Activated CD4-positive, alpha-beta T cell treated with anti-CD3 and anti-CD28 coated beads, Interleukin-2, amount 50 U/mL, for 16 hours (primary cell): ENCODE measurements at places on chromosomes 7 and 10.

DNA sequence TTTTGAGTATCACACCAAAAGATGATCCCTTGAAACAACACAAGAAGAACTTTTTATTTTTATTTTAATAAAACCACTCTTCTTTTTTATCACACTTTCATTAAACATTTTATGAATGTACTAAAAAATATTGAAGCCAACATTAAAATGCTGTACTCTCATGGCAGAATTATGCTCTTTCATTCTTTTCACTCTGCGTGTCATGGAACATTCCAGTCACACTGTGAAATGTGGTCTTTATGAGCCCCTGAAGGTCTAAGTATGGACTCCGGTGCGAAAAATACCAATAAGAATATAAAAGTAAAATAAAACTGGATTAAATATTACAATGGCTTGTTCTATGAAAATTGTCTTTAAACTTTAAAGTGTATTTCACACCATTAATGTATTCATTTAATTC lies 148.4 kb downstream of the TMEM26 start:
- no peak for DNase-seq

DNA sequence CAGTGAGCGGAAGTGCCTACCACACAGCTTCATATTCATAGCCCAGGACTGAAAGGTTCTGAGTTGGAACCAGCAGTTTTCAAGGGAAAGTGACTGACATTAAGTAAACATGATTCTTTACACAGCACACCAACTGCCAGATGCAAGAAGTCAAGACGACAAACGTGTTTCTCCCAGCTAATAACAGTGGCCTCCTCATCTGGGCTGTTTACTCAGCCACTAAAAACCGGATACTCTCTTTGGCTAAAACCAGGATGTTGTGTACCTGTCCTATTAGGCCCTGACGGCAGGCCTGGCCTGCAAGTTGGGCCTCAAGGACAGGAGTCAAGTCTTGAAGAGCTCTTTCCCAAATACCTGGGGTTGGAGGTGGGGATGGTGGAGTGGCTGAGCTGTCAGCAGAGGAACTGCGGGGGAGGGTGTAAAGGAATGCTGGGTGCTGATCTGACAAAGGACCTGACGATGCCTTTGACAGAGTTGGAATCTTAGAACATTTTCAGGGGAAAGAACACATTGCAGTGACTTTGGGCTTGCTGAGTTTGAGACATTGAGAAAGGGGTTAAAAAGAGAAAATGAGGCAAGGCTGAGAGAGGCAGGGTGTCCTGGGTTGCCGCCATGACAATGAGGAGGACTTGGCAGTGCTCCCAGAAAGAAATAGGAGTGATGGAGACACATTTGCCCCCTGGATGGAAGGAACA lies 57.7 kb downstream of the STEAP1B start:
- DNase-seq = no peak

GRCh38 chr10:32163762-32164148 lies 107.5 kb upstream of the KIF5B start:
- DNase-seq = no peak

DNA sequence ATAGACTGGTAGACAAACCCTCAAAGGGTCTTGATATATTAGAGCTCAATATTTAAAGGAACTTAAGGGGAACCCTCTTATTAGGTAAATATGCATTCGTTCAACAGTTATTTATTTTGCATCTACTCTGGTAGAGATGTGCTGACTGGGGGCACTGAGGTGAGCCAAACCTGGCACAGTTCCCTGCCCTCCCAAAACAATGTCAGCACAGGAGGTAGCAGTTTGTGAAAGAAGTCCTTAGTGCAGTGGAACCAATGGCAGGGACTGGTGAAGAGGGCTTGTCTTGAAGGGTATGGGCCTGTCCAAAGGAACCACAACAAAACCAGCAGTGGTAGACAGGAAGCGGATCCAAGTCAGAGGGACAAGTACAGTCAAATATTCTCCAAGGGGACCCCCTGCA lies 32.6 kb upstream of the GPAM start:
- DNase-seq = no peak

GRCh38 chr7:10034843-10035556 lies 938.7 kb upstream of the PHF14 start:
- DNase-seq = peak; percentile 30

DNA sequence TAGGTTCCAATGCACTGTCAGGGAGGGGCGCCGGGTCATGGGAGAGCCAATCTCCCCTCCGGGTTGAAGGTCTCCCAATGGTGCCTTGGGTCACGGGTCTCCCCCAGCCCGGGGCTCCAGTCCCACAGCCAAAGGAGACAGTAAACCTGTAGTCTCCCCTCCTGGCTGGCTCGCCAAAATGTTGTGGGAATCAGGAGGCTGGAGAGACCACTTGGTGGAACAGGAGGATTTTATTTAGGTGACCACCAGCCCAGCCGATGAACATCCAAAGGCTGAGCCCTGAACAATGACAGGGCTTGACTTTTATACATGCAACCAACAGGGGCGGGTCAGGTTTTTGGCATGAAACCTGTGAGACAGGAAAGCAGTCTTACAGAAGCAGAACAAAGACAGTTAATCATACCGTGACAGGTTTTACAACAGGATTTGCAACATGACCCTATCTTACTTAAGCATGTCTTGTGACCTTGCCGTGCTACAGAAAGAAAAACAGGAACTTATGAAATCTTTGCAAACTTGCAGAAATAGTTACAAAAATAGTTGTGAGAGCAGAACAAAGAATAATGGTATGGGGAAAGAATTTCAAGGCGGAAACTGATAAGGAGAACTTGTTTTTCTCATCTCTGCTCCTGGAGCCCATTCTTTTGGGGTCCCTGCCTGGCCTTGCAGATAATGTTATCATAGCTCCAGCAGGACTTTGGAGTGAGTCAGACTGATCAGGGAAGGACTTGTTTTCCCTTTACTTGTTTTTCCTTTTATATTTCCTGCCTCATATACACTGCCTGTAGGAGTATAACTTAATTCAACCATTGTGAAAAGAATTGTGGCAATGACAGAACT lies 7.1 kb downstream of the ERV3-1 start:
- no peak for DNase-seq

DNA sequence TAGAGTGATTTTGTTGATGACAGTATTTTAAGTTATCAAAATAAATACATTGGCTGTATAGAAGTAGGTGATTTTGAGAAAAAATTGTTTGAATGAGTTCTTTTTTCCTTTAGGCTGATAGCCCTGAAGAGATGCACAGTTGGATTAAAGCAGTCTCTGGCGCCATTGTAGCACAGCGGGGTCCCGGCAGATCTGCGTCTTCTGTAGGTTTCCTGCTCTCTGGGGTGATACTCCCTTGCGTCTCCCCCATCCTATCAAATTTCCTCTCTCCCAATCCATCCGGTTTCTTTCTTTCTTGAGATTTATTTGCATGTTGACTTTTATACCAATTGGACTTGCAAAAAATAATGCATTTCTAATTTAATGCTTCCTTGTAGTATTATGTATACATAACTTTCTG lies 27.6 kb upstream of the ARMS2 start:
- no peak for DNase-seq

GRCh38 chr10:122525788-122526187 lies 34.8 kb upstream of the DMBT1 start:
- DNase-seq = no peak

DNA sequence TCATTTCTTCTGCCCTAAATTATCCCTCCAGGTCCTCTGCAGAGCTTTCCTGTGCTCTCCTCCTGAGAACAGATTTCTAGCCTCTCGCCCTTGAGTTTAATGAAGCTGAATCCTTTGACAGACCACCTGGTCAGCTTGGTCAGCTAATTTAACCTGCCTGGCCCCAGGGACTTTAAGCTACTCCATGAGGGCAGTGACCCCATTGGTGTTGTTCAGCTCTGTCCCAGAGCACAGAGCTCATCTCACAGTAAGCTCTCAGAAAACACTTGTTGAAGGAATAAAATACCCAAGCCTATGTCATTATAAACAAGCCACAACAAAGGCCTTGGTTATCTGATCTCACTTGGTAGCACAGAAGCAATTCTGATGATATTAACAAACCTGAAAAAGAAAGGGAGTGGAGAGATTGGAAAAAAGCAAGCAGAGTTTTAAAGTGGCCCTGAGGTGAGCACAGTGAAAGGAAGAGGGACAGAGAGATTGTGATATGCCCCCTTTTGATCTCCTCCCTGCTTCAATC lies 24.4 kb downstream of the SLC26A4 start:
- DNase-seq = no peak

- DNase-seq = peak; percentile 91
Measured at GRCh38 chr10:101782811-101783735, at the start of gene NPM3. TSS of gene NPM3 (minus strand) at chr10:101783446. CDS start at chr10:101783390, 56 bp downstream.

DNA sequence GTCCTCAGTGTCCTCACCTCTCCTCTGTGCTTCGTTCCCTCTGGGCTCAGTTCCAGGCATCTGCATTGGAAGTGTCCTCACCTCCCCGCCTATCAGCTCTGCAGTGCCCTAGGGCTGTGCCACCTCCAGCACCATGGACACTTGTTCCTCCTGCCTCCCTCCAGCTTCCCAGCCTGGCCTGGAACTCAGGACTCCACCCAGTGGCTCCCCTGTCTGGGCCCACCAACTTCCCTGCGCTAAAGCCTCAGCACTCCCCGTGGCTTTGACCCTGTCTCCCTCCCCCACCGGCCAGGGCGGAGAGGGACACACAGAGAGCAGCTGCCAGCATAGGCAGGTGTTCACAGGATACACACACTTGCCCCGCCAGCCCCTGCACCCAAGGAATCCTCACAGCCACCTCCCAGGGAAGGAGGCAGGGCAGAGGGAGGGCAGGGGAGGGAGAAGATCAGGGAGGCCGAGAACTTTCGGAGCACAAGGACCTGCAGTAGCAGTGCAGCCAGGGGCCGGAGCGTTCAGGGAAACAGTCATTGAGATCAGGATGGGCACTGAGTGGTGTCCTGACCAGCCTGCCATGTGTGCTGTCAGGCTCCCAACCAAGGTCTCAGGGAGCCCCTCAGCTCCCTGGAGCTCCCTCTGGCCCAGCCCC lies 31.3 kb downstream of the ANXA8 start:
- no peak for DNase-seq

DNA sequence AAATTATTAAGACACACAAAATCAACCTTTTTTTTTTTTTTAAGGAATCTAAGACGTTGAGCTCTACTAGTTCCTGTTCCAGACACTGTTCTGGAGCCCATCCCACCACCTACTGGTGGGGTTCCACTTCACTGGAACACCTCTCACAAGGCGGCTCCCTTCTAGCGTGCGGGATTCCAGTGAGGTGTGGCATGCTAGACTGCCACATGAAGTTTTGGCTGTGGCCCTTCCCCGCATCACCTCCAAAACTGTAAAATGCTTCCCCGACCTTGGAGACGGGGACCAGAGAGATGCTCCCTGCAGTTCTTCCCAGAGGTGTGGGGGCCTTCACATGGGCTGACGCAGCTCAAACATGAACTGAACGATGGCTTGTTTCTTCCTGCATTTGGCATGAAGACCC lies 12.6 kb downstream of the FAM53B start:
- DNase-seq = no peak

GRCh38 chr7:7159063-7159658 lies 23.2 kb upstream of the C1GALT1 start:
- DNase-seq = no peak

- DNase-seq = no peak
Measured at GRCh38 chr10:20354166-20354565, 537.9 kb downstream of the PLXDC2 start.

DNA sequence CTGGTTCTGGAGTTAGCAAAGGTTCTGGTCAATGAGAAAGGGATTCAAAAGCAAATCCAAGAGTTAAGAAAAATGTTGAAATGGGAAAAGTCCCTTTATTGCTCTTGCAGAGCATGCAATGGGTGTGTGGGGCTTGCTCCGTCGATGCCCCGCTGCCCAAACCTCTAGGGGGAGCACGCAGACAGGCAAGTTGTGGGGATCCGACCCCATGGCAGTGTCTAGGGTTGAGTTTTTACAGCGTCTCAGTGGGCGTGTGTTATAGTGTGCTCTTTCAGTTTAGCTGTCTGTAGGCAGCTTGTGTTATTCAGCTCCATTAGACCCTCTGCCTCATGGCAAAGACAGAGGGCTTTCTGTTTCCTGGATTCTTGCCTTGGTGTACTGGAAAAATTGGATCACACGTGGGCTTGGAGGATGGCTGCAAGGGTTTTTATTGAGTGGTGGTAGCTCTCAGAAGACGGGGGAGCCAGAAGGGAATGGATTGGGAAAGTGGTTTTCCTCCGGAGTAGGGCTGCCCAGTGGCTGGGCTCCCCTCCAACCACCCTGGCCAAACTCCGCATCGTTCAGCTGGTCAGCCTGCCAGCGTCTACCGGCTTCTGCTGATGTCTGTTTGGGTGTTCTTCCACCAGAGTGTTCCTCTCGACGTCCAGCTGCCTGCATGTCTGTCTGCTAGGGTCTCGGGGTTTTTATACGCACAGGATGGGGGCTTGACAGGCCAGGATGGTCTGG lies 102.3 kb upstream of the PLXDC2 start:
- DNase-seq = no peak

- no peak for DNase-seq
Measured at GRCh38 chr7:105173586-105173985, 159.6 kb downstream of the KMT2E start.

- peak; percentile 15 for DNase-seq
Measured at GRCh38 chr7:12031638-12032037, 179.5 kb upstream of the TMEM106B start.

GRCh38 chr10:124598196-124598595 lies 136.6 kb downstream of the LHPP start:
- no peak for DNase-seq

- DNase-seq = no peak
Measured at GRCh38 chr10:30705625-30706149, 76.1 kb upstream of the LYZL2 start.

DNA sequence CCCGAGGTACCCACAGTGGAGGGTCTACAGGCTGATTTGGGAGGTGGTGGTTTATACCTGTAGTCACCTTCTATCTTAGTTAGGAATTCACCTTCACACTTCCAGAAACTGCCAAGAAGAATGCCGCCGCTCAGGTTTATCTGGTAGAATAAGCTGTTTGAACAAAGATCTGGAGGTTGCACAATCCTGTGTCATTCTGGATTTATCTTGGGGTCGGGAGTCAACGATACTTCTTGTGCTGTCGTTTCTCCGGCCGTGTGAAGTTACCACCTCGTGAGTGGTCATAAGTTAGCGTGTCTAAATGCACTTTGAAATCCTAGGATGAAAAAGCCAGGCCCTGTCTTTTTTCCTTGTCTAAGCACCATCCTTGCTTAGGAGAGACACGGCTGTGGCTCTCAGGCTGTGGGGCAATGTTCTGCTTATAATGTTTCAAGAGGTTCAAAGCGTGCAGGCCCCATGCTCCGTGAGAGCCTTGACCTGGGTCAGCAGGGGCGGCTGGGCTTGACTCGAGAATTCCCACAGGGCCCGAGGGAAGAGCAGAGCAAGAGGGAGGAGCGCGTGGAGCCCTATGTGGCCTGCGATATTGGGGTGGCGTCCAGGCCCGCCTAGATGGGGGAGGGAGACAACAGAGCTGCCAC lies 35.5 kb downstream of the GRIFIN start:
- no peak for DNase-seq
